SK-N-DZ (cell line): ENCODE measurements at places on chromosomes 11 and 22.

DNA sequence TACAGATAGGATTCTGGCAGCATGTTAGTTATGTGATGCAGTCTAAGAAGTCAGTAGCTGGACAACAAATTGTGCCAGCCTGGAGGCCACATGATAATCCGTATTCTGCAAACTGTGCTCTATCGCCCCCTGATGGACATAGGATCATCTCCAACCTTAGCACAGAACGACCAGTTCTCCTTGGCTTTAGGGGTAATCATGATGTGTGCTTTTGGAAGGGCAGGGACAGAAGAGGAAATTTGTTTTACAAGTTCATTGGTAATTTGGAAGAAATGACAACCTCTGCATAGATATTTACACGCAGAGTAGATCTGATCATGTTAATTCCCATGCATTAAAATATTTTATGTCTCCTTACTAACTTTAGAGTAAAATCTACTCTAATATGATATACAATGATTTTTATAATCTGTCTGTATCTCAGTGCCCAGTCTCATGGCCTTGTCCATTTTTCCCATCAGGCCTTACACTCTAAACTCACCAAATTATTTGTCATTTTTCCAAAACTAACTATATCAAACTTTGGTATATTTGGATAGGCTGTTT is 12.1 kb downstream of the OR10D3 start:
- DNase-seq = peak; percentile 12

DNA sequence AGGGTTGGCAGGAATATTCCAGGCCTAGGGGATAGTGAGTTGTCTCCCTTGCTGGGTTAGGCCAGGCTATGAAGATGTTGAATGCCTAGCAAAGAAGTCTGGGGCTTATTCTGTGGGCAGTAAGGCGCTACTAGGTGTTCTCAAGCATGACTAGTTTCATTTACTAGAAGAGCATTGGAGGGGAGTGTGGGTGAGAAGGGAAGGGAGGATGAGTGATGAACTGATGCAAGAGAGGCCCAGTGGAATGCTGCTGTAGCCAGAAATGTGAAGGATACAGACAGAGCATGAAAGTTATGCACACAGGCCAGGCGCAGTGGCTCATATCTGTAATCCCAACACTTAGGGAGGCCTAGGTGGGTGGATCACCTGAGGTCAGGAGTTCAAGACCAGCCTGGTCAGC is 33.5 kb downstream of the POU2F3 start:
- no peak for DNase-seq

GRCh38 chr11:105975128-105975527 is 46.9 kb downstream of the MSANTD4 start:
- no peak for DNase-seq

GRCh38 chr11:94218372-94218771 is 86.0 kb upstream of the IZUMO1R start:
- DNase-seq = no peak

DNA sequence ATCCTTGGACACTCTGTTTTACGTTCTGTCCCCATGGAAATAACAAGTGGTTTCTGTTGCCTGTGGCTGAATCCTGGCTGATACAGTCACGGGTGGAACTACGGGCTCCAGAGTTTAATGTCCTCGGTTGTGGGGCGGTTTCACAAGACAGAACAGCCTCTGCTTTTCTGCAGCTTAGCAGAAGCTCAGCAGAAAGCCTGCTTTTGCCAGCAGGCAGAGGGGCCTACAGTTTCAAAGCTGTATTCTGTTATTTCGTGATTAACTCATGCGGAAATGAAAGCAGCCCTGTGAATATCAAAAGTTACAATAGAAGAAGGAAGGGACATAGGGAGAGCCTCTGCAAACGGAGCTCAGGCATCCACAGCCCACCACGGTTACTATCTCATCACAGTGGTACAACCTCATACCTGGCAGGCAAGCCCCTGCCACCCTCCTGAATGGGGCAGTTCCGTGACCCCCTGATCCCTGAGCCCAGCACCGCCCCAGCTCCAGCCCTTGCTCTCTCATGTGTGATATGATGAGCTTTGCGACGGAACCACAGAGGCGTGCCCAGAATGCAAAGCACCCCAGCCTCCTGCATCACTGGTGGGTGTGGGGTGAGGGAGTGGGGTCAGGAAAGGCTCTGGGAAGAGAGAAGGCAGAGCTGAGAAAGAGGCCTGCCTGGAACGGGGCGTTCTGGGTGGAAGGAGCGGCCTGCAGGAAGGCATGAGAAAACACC is 360.6 kb downstream of the BRD1 start:
- DNase-seq = no peak

DNA sequence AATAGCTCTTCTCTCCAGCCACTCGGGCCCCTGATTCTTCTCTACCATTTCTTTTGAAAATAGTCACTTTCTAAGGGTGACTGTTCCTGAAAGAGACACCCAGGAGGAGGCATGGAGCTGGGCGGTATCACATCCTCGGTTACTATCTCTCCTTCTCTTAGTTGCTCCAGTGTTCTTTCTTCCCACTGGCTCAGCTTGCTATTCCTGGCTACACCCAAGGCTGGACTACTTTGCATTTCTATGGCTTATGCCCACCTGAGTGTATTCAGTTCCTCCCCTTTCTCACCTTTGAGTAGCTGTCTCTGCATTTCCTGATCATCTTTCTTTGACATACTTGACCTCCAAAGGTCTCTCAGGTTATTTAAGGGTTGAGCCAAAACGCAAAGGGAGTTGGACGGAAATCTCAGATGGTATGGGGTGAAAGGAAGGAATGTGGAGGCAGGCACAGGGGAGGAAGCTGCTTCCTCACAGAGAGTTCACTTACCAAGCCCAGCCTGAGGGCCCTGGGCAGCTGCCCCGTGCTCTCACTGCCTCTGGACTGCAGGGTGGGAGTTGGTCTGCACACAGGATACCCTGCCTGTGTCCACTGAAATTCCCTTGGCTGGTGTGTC is 155.7 kb downstream of the SNX19 start:
- no peak for DNase-seq

DNA sequence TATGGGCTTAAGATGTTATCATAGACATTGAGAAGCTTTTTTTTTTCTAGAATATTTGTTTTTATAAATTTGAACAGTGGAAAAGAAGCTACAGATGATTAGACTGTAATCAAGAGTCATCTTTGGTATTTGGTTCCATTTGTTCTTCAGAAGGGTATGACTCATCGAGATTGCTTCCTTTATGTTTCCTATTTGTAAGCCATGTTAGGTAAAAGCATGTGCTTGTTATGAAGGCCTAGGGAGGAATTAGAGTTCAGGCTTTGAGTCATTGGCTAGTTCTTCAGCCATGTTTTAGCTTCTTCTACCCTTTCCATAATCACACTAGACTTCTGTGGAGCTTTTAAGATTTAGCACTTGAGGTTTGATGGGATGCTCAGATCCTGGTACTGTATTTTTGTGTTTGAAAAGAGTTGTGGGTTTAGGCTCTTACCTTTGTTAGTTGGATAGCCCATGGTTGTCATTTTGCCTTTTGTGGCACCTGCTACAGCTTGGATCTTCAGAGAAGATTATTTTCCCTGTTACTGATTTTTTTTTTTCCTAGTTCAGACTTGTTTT is 44.3 kb downstream of the POLD3 start:
- no peak for DNase-seq

DNA sequence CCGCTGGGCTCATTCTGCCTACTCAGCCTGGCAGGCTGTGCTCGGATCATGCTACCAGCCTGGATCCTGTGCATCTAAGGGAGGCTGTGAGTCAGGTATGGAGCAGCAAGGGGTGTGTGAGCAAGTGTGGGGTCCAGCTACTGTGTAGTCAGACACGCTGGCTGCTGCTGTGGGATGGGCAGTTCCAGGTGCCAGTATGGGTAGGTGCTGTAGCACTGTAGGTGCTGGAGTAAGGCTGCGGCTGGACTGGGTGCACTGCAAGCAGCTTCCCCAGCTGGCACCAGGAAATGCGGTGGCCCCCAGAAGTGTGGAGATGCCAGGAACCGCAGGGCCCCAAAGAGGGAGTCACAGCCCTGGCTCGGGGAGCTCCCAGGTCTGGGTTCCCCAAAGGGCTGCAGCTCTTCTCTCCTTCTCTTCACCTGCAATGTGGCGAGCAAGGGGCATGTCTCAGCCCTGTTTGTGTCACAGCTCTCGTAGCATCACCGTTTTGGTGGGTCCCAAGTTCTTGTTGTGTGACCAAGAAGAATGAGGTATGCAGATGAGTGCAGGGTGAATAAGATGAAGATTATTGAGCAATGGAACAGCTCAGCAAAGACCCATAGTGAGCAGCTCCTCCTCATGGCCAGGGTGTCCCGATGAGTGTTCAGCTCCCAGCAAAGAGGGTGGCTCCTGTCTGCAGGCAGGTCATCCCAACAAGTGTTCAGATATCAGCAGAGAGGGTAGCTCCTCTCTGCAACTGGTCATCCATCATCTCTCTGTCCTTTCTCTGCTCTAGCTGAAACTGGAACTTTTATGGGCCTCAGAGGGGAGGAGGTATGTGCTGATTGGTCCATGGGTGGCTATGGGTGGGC is 462.9 kb downstream of the TBC1D22A start:
- no peak for DNase-seq

GRCh38 chr22:40853961-40854360 is 2.5 kb downstream of the ST13 start:
- DNase-seq = no peak

DNA sequence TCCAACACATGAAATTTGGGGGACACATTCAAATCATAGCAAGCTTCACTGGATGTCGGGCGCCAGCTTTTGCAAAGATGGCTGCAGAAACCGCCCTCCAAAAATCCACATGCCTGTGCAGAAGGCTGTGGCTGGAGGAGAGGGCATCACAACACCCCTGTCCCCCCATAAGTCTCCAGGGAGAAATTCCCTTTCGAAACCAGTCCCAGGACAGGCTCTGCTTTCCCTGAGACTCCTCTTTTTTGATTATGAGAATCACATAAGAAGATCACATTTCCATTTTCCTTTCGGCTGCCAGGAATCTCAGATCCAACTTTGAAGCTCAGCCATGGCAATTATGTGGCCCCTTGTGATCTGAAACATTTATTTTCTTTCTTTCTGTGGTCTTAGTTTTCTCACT is 9.7 kb downstream of the LIF start:
- DNase-seq = no peak

- DNase-seq = no peak
Measured at GRCh38 chr11:38191101-38191500, 1593.1 kb upstream of the RAG2 start.

GRCh38 chr22:25970999-25971811 is 198.1 kb upstream of the SEZ6L start:
- DNase-seq = no peak

GRCh38 chr11:1082728-1083620 is 8.3 kb downstream of the MUC2 start:
- DNase-seq = no peak

- no peak for DNase-seq
Measured at GRCh38 chr11:77736473-77736872, 84.0 kb downstream of the RSF1 start.

- peak; percentile 69 for DNase-seq
Measured at GRCh38 chr11:44538375-44539054, 26.9 kb upstream of the CD82 start.

GRCh38 chr11:45523760-45524159 is 141.7 kb downstream of the CHST1 start:
- no peak for DNase-seq
